NCI-H345 (cell line): ENCODE measurements at places on chromosomes 1 and 21.

- DNase-seq: no peak
Observed at GRCh38 chr21:45102391-45102932, 28.1 kb downstream of the ADARB1 start.

- DNase-seq: no peak
Observed at GRCh38 chr1:78831731-78832360, 174.7 kb downstream of the ADGRL4 start.

- DNase-seq: no peak
Observed at GRCh38 chr1:203934027-203934426, 72.6 kb downstream of the SNRPE start.

- no peak for DNase-seq
Observed at GRCh38 chr1:191101960-191102359, 624.3 kb upstream of the BRINP3 start.

GRCh38 chr1:236916131-236916800, 88.0 kb downstream of the MT1HL1 start:
- DNase-seq: no peak

GRCh38 chr1:67307251-67308060, at the start of gene IL12RB2:
IL12RB2 (plus strand) TSS chr1:67307873; CDS start chr1:67320369, 12,496 bp downstream.
- DNase-seq: peak; percentile 40

GRCh38 chr1:53293123-53293522, 34.7 kb downstream of the LRP8 start:
- no peak for DNase-seq

- no peak for DNase-seq
Observed at GRCh38 chr1:183914891-183915290, 110.0 kb downstream of the RGL1 start.

DNA sequence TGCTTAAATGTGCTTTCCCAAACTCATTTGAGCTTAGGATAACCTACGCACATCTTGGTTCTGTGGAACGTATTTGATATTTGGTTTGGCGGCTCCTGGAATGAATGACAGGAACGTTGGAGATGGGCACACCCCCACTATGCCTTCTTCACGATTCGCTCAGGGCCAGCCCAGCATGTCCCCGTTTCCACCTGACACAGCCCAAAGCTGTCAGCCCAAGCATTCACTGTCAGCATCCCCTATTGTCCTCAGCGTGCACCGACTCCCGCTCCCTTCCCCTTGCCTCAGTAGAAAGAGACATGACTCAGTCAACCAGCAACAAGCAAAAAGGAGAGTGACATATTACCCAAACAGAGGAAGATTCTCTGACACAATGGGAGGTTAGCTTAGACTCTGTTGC, 181.4 kb downstream of the KCNJ6 start:
- no peak for DNase-seq

GRCh38 chr1:212073490-212073889, 37.9 kb downstream of the DTL start:
- DNase-seq: no peak

DNA sequence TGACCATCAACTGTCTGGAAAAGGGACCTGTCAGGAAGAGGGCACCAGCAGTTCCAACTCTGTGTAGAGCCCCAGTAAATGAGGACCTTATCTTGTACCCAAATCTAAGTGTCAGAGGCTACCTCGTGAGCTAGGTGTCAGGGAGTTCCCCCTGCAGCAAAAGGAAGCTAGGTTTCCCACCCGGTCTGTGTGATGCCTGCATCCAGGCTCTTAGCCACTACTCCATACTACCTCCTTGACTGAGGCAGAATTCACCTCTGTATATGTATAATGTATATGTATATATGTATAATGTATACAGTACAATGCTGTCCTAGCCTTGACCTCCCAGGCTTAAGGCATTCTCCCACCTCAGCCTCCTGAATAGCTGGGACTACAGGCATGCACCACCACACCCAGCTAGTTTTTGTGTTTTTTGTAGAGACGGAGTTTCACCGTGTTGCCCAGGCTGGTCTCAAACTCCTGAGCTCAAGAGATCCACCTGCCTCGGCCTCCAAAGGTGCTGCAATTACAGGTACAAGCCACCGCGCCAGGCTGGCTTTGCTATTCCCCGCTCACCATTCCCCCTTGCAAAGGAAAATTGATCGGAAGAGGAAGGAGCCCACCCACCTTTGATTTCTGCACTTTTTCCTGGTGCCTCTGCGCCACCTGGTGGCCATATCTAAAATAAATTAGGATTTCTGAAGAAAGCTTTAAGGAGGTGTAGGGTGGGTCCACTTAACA, 15.7 kb upstream of the LUZP1 start:
- peak; percentile 56 for DNase-seq

DNA sequence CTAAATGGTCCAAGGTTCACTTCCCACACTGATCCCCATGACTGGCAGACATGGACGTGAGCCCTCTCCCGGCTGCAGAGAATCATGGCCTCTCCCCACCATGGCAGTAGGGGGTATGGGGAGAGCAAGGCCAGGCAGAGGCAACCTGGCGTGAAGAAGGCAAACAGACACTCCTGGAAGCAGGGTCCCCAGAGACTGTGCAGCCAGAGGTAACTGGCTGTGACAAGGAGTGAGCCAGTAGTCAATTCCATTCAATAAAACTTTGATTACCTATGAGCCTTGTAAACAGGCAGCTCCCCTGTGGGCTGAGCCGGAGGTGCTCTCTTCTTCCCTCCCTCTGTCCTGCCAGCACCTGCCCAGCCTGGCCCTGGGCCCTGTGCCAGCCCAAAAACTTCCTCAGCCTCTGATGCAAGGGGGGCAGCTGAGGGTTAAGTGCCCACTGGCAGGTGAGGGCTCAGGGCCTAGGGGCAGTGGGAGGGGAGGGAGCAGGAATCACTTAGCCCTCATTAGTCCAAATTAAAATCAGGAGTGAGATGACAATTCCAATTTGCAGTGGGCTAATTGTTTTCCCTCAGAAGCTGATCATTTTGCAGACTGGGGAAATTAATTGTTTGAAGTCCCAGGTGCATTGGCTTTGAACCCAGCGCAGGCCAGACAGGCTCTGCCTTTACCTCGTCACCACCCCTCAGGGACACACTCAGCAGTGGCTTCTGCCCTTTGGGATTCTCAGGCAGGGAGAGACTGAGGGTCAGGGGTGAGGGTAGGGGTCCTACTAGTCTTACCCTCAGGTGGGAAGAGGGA, 35.6 kb downstream of the LRRN2 start:
- peak; percentile 97 for DNase-seq

- DNase-seq: no peak
Observed at GRCh38 chr1:67941746-67942145, 108.5 kb upstream of the GNG12 start.

DNA sequence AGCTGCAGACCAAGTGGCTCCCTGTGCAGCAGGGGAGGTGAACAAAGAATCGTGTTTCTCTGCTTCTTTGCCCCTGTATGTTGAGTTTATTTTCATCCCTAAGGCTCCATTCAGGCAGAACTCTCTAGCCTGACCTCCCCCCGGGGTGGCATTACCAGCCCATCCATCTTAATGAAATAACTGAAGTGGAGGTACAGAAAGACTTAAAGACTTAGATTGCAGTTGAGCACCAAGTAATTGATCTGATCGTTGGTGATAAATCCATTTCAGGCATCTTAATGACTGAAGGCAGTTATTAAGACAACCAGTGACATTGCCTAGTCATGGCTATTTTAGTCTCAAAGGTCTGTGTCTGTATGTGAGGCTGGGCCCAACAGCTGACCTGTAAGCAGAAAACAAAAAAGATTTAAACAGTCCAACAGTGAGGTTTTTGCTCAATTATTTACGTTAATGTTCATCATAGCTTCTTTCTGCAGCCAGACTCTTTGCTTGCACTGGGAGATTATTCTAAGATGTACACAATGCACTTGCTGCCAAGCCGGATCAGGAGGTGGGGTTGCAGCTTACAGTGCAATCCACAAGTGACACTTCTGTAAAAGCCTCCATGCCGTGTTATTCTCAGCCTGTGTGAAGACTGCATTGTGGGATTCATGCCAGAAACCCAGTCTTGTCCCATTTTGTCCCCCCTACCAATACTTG, 363.0 kb upstream of the DUSP10 start:
- peak; percentile 66 for DNase-seq

DNA sequence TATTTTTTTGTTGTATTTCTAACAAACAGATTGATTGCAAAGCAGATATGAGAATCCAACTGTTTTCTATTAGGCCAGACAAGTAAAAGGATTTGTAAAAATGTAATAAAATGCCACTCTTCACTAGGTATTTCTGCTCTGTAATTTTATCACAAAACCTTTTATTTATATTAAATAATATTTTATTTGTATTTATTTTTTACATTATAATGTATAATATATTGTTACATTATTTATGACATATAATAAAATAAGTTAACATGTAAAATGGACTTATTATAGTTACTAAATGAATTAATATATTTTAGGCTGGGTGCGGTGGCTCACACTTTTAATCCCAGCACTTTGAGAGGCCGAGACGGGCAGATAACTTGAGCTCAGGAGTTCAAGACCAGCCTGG, 12.7 kb upstream of the TNNI1 start:
- no peak for DNase-seq

DNA sequence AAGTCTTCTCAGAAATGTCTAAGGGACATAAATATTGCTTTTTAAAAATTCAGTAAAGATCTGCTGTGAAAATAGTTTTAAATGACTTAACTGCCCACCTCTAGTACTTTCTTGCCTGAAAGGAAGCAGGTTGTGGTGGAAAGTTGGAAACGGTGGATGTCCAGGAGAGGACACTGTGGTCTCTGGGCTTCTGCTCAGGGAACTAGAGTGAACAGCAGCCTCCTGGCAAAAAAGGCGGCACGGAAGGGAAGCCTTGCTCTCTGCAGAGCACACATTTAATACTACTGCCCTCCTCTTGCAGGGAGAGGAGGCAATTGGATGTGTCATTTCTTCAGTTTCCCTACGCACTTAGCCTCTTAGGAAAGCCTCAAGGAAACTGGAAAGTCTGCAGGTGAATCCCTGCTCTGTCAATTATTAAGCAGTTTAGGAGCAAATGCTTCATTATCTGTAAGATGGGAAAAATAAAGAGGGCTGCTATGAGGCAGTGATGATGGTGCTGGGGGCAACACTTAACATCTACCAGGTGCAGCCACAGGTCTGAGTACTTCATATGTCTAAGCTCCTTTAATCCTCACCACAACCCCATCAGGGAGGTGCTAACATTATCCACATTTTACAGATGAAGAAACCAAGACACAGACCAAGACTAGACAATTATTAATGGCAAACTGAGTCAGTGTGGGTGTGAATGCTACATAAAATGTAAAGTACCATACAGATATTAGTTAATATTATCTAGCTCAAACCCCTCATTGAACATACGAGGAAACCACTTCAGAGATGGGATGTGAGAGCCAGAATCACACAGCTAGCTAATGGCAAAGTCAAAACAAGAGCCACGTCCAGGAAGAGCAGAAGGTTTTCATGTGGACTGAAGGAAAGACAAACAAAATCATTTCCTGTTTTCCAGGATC, 108.9 kb upstream of the ADAR start:
- no peak for DNase-seq

- DNase-seq: no peak
Observed at GRCh38 chr1:941015-941587, 17.4 kb downstream of the SAMD11 start.

DNA sequence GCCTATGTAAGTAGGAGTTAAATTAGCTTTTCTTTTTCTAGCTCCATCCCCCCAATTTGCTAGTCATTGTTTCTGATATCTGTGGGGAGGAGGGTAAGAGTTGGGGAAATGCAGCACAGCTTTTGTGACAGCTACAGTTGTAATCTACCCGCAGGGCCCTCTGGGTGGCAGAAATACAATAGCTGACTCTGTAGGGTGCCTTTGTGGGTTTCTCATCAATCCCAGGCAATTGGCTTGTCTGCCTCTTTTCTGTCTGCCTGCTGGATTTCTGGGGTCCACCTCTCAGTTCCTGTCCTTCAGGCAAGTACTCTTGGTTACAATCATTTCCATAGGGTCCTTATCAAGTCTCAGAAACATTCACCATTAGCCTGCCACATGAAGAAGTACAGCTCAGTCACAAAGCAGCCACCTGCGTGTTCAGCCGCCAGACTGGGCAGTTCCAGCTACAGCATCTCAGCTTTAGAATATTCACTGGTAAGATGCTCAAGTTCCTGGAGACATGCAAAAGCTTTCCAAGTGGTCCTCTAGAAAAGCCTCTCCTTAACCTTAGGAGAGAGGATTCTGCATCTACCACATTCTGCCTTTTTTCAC, 19.2 kb upstream of the SLC44A5 start:
- peak; percentile 79 for DNase-seq

- no peak for DNase-seq
Observed at GRCh38 chr1:245201201-245201600, 46.4 kb downstream of the KIF26B start.

DNA sequence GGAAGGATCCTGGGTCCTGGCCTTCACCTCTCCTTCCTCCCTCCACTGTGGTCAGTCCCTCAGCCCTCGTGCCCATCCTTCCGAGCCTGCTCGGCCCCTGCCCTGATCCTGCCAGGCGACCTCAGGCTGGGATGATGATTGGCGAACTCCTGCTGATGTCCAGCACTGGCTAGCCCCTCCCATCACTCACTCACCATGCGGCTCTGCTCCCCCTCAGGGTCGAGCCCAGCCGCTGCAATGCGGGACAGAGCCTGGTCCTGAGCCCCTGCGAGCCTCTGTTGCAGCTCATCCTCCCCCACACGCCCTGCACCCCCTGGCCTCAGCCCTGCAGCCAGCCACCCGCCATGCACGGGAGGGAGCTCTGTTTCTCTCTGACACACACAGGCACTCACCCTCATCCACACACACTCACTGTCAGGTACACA, 100.2 kb downstream of the DMRTB1 start:
- no peak for DNase-seq

GRCh38 chr1:50633465-50633864, 210.2 kb upstream of the DMRTA2 start:
- peak; percentile 71 for DNase-seq

DNA sequence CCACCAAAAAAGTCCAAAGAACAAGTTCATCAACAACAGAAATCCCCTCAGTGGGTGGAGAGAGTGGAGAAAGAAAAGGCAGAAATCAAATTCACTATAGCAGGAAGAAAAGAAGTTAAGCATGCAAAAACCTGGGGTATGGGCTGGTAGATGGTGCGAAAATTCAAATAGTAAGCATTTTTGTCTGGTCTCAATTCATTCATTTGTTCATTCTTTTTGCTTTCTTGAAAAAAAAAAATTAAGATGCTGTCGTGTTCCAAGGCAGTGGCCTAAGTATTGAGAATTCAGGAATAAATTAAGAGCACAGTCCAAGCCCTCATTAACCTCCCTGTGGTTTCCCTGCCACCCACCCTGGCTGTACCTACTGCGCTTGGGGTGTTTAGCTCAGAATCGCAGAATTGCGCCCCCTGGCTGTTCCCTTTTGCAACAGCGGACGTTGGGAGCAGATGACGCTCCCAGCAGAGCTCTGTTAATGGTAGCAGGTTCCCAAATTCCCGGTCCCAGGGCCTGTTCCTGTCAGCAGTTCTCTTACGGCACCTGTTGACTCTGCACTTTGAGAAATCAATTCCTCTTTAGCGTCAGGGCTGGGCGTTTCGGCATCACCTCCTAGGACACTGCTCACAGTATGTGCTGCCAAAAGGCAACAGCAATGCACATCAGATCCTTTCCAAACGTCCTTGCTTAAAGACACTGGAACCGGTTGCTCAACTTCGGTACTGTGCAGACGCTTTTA, 34.0 kb upstream of the SSX2IP start:
- no peak for DNase-seq

DNA sequence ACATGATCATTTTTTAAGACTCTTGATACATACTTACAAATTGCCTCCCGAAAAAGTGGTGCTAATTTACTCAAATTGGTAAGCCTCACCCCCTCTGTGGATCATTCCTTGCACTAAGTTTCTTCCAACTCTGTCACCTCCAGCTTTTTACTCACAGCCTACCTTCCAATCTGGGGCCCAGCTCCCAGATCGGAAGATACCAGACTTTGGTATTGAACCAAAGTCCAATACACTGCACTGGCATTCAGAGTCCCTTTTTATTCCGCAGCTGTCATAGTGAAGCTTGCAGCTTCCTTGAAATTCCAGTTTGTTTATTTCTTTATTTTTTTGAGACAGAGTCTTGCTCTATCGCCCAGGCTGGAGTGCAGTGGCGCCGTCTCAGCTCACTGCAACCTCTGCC, 1.8 kb upstream of the LAMTOR5 start:
- no peak for DNase-seq
